NCI-H526 treated with DMSO at 0.1 percent for 48 hours (cell line): ENCODE measurements at places on chromosomes 12 and 14.

- DNase-seq = no peak
Observed at GRCh38 chr14:53946404-53947093, 10.1 kb downstream of the BMP4 start.

DNA sequence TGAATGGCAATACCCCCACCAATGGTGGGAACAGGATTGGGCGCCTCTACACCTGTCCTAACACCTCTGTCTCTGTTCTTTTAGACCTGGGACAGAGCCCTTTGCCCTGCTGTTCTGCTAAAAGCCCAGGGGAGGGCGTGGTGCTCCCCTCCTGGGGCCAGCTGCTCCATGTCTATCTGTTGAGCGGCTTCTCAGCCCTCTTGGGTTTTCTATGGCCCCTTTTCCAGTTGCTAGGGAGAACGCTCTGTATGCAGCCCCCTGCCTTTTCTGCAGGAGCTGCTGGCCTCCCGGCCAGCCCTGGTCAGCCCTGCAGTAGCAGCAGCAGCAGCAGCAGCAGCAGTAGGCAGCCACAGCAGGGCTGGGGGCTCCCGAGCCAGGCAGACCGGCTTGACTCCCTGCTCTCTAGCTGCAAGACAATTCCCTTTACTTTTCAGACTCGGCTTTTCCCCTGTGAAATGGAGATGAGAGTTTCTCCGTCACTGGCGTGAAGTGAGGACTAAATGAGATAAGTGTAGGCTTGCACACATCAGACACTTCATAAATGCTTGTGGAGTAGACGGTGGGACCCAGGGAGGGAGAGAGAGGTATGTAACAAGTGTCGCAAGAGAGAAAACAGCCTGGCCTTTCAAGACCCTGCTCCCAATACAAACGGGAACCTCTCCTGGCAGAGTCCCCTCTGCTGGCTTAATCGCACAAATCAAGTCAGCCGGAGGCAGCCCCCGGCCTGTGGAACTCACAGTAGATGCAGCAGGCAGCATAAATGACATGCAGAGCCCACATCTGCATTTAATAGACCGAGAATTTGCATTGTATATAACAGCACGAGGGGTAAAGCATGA, 1.0 kb downstream of the RTL1 start:
- DNase-seq = no peak

DNA sequence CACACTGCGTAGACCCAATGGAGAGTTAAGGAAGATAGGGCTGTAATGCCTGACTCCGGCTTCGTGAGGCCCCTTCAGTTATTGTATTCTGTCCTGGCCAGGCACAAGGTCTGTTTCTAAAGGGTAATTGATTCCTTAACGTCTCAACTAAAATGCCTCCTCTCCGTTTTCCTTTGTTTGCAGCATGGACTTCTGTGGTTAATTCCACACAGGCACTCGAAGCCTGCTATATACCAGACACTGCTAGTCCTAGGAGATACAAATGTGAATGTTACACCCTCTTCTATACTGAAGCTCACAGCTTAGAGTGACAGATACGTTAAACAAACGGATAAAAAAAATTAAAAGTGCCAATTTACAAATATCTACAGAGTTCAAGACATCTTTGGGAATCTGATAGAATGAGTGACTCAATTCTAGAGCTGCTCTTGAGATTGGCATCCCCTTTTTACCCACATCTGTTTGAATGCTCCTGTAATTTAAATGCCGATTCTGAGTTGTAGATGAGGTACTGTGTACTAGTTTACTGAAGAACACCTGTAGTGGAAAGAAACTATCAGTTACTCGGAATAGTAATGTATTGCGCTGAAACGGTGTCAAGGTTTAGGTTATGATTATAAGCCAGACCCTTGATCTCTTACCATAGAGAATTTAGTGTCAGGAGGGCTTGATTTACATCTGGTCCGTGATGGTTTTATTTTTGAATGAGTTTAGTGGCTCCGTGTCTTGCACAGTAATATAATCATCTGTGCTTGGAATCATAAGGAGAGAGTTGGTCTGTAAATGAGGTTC, 784 bp downstream of the PSMA6 start:
- peak; percentile 7 for DNase-seq

DNA sequence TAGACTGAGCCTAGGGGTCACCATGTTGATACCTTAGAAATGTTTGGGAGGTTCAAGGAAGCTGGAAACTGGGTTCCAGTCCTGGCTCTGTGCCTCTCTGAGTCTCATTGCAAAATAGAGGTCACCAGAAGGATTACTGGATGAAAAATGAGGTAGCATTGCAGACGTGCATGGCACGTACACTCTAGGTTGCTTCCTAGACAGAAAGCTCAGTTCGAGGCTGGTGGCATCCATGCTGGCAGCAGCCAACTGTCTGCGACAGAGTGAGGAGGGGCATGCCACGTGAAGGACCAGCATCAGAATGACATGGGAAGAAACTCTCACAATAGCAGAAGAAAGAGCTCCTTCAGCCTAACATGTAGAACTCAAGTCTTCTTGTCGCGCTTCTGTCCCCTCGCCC, 4.6 kb upstream of the CYP46A1 start:
- no peak for DNase-seq
